Glomerular endothelial cell (primary cell): ENCODE measurements at places on chromosomes 6 and 20.

- no peak for DNase-seq
Measured at GRCh38 chr6:170067923-170068360, 222.9 kb downstream of the DLL1 start.

GRCh38 chr6:159790956-159791598 lies 810 bp downstream of the MRPL18 start:
- no peak for DNase-seq

DNA sequence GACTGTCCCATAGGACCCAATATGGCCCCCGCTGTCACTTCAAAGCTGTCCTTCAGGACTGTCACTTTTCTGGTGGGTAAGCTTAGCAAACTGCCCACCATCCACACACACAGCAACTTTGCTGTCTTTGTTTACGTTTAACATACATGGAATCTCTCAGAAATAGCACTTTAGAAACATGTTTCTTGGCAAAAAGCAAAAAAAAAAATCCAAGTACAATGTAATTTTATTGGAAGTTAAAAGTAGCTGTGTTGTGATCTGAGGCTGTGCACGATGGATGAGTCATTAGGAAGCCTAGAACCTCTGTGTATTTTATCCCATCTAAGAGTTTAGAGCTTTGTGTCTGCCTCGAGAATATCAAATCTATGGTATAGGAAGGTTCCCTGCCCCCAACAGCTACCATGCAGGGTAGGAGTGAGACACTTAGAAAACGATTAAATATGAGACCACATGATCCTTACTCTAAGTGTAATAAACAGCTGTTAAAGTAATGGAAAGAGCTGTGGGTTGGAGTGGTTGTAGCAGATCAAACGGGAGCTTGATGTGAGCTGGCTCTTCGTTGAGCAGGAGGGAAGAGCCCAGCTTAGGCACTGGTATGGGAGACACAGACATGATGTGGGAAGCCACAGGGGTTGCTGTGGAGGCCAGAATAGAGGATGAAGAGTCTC lies 119.5 kb downstream of the PLEKHG1 start:
- no peak for DNase-seq

DNA sequence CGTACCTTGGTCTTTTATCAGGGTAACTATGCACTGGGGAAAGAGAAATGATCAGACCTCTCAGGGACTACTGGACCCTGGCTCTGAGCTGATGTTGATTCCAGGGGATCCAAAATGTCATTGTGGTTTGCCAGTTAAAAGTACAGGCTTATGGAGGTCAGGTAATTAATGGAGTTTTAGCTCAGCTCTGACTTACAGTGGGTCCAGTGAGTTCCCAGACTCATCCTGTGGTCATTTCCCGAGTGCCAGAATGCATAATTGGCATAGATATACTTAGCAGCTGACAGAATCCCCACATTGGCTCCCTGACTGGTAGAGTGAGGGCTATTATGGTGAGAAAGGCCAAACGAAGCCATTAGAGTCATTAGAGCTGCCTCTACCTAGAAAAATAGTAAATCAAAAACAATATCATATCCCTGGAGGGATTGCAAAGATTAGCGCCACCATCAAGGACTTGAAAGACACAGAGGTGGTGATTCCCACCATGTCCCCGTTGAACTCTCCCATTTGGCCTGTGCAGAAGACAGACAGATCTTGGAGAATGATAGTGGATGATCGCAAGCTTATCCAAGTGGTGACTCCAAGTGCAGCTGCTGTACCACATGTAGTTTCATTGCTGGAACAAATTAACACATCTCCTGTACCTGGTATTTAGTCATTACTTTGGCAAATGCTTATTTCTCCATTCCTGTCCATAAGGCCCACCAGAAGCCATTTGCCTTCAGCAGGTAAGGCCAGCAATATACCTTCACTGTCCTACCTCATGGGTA lies 152.4 kb downstream of the THBS2 start:
- no peak for DNase-seq

GRCh38 chr6:116382587-116382986 lies 11.8 kb downstream of the DSE start:
- no peak for DNase-seq

GRCh38 chr6:111604259-111605099 lies 1.2 kb downstream of the TRAF3IP2 start:
- DNase-seq, result no peak

- no peak for DNase-seq
Measured at GRCh38 chr6:26213334-26214075, 126.3 kb downstream of the HFE start.

GRCh38 chr20:492159-492558 lies 29.8 kb upstream of the TBC1D20 start:
- DNase-seq, result no peak

DNA sequence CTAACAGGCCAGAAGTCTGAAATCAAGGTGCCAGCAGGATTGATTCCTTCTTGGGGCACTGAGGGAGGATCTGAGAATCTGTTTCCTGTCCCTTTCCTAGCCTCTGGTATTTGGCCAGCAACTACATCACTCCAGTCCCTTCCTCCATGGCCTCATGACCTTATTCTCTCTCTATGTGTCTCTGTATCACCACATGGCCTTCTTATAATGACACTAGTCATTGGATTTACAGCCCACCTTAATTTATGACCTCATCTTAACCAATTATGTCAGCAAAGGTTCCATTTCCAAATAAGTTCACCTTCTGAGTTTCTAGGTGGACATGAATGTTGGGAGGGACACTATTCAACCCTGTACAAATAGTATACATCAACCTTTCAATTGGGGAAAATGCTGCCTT lies 29.3 kb downstream of the SCML4 start:
- no peak for DNase-seq

- no peak for DNase-seq
Measured at GRCh38 chr6:118745156-118745555, 93.8 kb upstream of the CEP85L start.
